Immature natural killer cell (primary cell): ENCODE measurements at places on chromosomes 5 and 9. TPM values are rescaled to one million over a fixed set of nuclear protein-coding genes. Genes with fewer than 3 reads are reported as not detected.

The ANAPC2 gene
- 7.0 TPM for polyA plus RNA-seq

The CAVIN4 gene
- not detected for polyA plus RNA-seq

DNA sequence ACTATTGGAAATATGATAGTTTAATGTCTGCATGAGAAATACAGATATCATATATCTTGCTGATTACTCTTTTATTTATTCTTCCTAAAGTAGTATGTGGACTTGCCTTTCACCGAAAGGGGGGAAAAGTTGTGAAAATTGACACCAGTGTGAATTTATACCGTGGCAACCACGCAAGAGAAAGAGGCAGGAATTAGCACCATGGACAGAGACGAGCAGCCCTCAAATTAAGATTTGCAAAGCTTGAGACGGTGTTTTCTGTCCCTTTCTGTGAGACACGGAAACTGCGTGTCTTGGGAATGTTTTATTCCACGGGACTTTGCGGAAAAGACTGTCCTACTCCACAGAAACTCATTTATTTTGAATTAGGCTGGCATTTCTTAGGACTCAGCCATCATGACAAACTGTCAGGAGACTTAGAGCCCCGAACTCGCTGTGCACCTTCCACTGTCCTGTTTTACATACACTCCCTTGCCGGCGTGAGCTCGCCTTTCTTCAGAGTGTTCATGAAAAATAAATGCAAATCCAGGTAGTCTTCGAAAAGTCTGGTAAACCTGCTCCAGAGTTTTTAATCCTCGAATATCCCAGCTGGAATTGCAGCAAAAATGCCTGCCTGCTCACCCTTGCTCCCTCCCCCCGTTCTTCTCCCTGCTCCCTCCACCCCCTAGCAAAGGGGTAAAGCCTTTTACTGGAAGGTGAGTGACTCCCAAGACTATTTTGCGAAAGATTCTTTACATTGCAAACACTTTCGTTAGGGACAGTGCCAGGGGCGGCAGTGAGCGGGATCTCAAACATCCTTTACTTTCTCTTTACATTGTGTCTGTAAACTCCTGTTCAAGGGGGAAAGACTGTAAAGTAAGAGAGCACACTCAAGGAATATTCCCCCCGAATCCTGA lies 3.8 kb upstream of the ELAVL2 start:
- H3K27me3 ChIP-seq: peaks cover 3% of the 10 kb centered on the region
- H3K27ac ChIP-seq: no peak overlapping the region
- no peaks in the 10 kb centered on the region for H3K4me1 ChIP-seq
- no peaks in the 10 kb centered on the region for H3K36me3 ChIP-seq

The RASGEF1C gene
- polyA plus RNA-seq: not detected

- H3K36me3 ChIP-seq: no peaks in the 10 kb centered on the region
- H3K4me1 ChIP-seq: no peaks in the 10 kb centered on the region
- H3K4me3 ChIP-seq: no peak overlapping the region
- no peak overlapping the region for H3K27ac ChIP-seq
- DNase-seq: no peak
Measured at GRCh38 chr9:76855015-76855414, 50.9 kb downstream of the PRUNE2 start.

- no peak overlapping the region for H3K27ac ChIP-seq
- DNase-seq: no peak
- H3K4me1 ChIP-seq: no peaks in the 10 kb centered on the region
- H3K36me3 ChIP-seq: no peaks in the 10 kb centered on the region
- peaks cover 9% of the 10 kb centered on the region for H3K27me3 ChIP-seq
- H3K4me3 ChIP-seq: no peak overlapping the region
Measured at GRCh38 chr5:159249158-159249557, 13.9 kb upstream of the UBLCP1 start.

The QRFP gene
- not detected for polyA plus RNA-seq

GRCh38 chr9:71895117-71895516 lies 15.9 kb downstream of the ABHD17B start:
- no peak for DNase-seq
- H3K27me3 ChIP-seq: no peaks in the 10 kb centered on the region
- peaks cover 90% of the 10 kb centered on the region for H3K4me1 ChIP-seq
- peak overlapping the region; percentile 93 for H3K27ac ChIP-seq
- H3K4me3 ChIP-seq: peak overlapping the region; percentile 84
- no peaks in the 10 kb centered on the region for H3K36me3 ChIP-seq

DNA sequence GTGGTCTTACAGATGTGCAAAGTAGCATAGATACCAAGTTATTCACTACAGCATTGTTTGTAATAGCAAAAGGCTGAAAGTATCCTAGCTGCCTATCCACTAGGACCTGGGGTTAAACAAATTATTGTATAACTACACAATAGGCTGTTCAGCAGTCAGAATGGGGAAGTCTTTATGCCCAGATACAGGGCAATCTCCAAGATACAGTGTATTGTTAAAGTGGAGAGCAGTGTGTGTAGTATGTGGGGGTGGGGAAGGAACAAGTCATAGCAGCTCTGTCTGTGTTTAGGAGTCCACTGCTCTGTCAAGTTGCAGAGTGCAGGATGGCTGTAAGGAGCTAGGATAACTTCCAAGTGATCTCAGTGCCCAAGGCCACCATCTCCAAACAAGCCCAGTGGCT lies 5.5 kb downstream of the PCYOX1L start:
- H3K4me1 ChIP-seq: peaks cover 14% of the 10 kb centered on the region
- H3K4me3 ChIP-seq: no peak overlapping the region
- H3K27me3 ChIP-seq: no peaks in the 10 kb centered on the region
- H3K27ac ChIP-seq: no peak overlapping the region
- DNase-seq: no peak

- H3K4me1 ChIP-seq: no peaks in the 10 kb centered on the region
- DNase-seq: peak; percentile 18
- H3K4me3 ChIP-seq: no peak overlapping the region
- no peak overlapping the region for H3K27ac ChIP-seq
- no peaks in the 10 kb centered on the region for H3K27me3 ChIP-seq
Measured at GRCh38 chr5:108521841-108522506, 140.1 kb upstream of the FBXL17 start.

The TESK1 gene
- polyA plus RNA-seq: 8.1 TPM

- H3K27ac ChIP-seq: peak overlapping the region; percentile 83
- no peak for DNase-seq
- peaks cover 16% of the 10 kb centered on the region for H3K27me3 ChIP-seq
- peak overlapping the region; percentile 79 for H3K4me3 ChIP-seq
- H3K4me1 ChIP-seq: peaks cover 76% of the 10 kb centered on the region
Measured at GRCh38 chr5:177358370-177358819, 671 bp downstream of the RGS14 start.

DNA sequence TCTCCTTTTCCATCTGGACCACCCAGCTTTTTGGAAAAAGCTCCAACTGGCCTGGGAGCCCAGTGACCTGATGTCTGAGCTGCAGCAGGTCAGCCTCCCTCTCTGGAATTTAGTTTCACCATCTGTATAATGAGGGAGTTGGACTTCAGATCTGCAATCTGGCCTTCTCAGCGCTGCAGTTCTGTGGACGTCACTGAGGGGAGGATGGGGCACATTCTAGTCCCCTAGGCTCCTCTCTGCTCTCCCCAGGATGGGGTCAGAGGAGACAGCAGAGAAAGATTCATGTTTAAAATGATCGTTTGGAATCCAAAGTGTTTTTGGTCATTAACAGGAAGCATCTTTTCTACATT lies 10.2 kb downstream of the OR13J1 start:
- H3K27ac ChIP-seq: no peak overlapping the region
- no peaks in the 10 kb centered on the region for H3K36me3 ChIP-seq
- H3K4me1 ChIP-seq: no peaks in the 10 kb centered on the region
- no peak overlapping the region for H3K4me3 ChIP-seq
- peaks cover 5% of the 10 kb centered on the region for H3K27me3 ChIP-seq

- no peak overlapping the region for H3K27ac ChIP-seq
- no peak for DNase-seq
- no peaks in the 10 kb centered on the region for H3K4me1 ChIP-seq
- H3K36me3 ChIP-seq: no peaks in the 10 kb centered on the region
- H3K4me3 ChIP-seq: no peak overlapping the region
Measured at GRCh38 chr5:78693339-78693738, 44.8 kb upstream of the LHFPL2 start.

The ZFP37 gene
- polyA plus RNA-seq: 0.17 TPM

The DNAH5 gene
- not detected for polyA plus RNA-seq

The AOPEP gene
- 5.2 TPM for polyA plus RNA-seq

GRCh38 chr5:111227801-111228200 lies 3.6 kb downstream of the CAMK4 start:
- peaks cover 13% of the 10 kb centered on the region for H3K27me3 ChIP-seq
- H3K36me3 ChIP-seq: no peaks in the 10 kb centered on the region
- H3K4me3 ChIP-seq: no peak overlapping the region
- DNase-seq: no peak
- H3K27ac ChIP-seq: no peak overlapping the region

DNA sequence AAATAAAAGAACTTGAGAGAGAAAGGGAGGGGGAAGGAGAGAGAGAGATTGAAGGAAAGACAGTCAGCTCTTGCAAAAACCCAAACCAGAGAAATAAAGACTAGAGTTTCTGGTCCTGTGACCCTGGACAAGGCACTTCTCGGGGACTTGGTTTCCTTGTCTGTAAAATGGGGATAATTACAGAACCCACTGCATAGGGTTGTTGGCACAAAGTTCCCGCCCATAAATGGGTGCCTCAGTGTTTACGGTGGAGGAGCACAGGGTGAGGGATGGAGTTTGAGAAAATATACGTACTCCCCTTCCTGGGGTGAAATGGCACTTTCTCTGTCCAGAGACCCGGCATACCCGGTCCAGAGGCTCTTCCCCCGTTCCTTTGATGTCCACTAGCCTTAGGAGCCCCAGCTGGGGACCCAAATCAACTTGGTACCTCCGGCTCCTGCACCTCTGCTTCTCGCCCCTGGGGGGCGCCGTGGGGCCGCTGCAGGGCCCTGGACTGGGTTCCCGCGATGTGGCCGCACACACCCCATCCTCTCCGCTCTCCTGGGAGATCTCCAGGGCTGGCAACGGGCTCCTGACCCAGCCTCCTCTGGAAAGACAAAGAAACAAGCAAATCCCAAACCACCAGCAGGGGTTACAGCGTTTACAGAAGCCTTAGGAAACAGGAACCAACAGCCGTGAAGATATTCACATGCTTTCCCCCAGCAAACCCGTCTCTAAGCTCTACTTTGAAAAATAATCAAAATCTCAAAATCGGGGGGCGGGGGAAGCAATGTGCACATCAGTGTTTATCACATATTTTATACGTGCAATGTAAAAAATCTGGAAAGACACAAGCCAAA lies 26.3 kb downstream of the PTGES start:
- DNase-seq: peak; percentile 17
- no peak overlapping the region for H3K4me3 ChIP-seq
- H3K36me3 ChIP-seq: no peaks in the 10 kb centered on the region
- H3K27ac ChIP-seq: no peak overlapping the region
- H3K4me1 ChIP-seq: peaks cover 2% of the 10 kb centered on the region

DNA sequence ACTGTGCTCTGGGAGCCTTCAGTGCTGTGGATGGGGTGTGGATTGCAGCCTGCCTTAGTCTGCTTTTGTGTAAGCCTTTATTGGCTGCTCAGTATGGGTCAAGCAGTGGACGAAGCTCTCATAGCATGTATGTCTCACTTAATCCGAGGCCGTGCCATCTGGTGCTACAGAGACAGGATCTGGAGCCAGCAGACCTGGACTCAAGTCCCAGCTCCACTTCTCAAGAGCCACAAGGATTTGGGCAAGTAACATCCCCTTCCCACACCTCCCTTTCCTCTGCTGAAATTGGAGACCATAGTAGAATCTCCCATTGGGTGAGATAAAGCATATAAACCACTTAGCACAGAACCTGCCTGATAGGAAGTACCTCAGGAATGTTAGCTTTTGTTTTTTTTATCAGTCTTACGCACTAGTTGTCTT lies 23.4 kb upstream of the LECT2 start:
- no peak for DNase-seq
- H3K27ac ChIP-seq: no peak overlapping the region
- H3K4me1 ChIP-seq: no peaks in the 10 kb centered on the region
- no peaks in the 10 kb centered on the region for H3K36me3 ChIP-seq
- H3K4me3 ChIP-seq: no peak overlapping the region

The GMCL2 gene
- polyA plus RNA-seq: not detected

- no peak for DNase-seq
- no peak overlapping the region for H3K27ac ChIP-seq
- H3K4me1 ChIP-seq: no peaks in the 10 kb centered on the region
- H3K27me3 ChIP-seq: peaks cover 2% of the 10 kb centered on the region
Measured at GRCh38 chr9:4746278-4747030, 5.5 kb upstream of the AK3 start.

The CDX1 gene
- polyA plus RNA-seq: not detected

The SLC25A2 gene
- polyA plus RNA-seq: not detected

DNA sequence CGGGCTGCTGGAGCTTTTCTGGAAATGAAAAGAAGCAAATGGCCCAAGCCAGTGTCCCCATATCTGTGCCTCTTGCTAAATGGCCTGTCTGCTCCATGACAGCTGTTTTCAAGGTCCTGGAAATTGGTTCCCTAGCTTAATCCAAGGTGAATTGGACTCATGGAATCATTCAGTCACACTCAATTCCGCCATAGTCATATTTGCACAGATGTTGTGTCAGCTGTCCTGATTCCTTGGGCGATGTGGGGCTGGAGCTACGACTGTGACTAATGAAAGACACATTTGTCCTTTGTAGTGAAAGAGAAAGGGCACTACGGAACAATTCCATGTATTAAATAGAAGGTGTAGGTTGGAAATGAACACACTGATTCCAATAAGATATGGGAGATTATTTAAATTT lies 102.9 kb upstream of the MEGF10 start:
- H3K36me3 ChIP-seq: no peaks in the 10 kb centered on the region
- no peak for DNase-seq
- H3K4me1 ChIP-seq: no peaks in the 10 kb centered on the region
- H3K27ac ChIP-seq: no peak overlapping the region
- H3K4me3 ChIP-seq: no peak overlapping the region

The CDC37L1 gene
- polyA plus RNA-seq: 11.6 TPM

GRCh38 chr9:113598451-113598850 lies 134.9 kb downstream of the RGS3 start:
- H3K27me3 ChIP-seq: peaks cover 18% of the 10 kb centered on the region
- no peak overlapping the region for H3K27ac ChIP-seq
- DNase-seq: no peak
- H3K36me3 ChIP-seq: peaks cover 9% of the 10 kb centered on the region
- H3K4me1 ChIP-seq: no peaks in the 10 kb centered on the region
- no peak overlapping the region for H3K4me3 ChIP-seq

- H3K27ac ChIP-seq: no peak overlapping the region
- H3K4me1 ChIP-seq: peaks cover 8% of the 10 kb centered on the region
- H3K36me3 ChIP-seq: no peaks in the 10 kb centered on the region
- H3K27me3 ChIP-seq: peaks cover 25% of the 10 kb centered on the region
- no peak overlapping the region for H3K4me3 ChIP-seq
Measured at GRCh38 chr5:168273056-168273980, 18.1 kb upstream of the WWC1 start.

DNA sequence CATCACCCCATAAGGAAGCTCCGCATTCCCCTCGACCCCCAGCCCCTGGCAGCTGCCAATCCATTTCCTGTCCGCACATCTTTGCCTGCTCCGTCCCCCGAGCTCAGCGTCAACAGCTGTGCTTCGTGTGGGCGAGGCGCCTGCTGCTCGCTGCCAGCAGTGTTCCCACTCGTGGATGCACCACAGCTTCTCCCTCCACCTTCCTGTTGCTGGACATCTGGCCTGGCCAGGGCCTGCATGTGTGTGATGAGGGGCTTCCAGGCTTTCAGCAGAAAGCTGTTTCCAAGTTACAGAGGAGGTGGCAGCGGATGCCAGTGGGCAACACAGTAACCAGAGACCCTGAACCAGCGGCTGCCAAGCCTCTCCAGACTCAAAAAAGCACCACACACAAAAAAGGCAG lies 86.0 kb downstream of the PRRT1B start:
- H3K4me3 ChIP-seq: no peak overlapping the region
- no peak for DNase-seq
- H3K36me3 ChIP-seq: peaks cover 11% of the 10 kb centered on the region
